NCI-H2227 treated with DMSO at 0.1 percent for 48 hours (cell line): ENCODE measurements at places on chromosomes 3 and 15.

- DNase-seq, result no peak
Observed at GRCh38 chr3:28905798-28906197, 375.1 kb upstream of the RBMS3 start.

DNA sequence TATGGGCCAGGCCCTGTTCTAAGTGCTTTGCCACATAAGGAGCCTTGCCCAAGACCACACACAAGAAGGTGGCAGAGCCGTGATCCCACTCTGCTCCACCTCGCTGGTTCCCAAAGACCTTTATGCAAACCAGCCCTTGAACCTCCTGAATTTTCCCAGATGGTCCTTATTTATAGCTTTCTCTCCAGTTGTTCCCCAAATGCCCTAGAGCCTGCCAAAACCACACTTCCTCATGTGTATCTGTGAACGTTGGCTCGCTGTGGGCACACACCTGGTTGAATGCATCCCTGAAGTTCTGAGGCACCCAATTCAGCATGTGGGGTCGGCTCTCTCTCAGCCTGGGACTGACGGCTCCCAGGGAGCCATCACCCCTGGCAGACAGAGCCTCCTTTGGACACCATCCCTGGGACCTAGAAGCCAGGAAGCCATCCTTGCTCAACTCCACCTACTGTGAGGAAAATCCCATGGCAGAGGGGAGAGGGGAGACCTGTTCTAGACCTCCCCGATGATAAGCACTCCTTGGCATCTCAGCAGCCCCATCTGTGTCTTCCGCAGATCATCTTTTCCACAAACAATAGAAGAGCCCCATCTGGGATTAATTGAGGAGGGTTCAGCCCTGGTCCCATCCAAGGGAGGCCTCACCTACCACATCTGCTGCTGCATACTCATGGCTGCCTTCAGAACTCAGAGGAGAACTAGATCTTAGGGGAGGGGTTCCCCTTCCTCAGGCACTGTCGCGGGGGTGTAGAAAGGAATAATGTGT, 42.3 kb upstream of the LIMD1 start:
- DNase-seq, result no peak

DNA sequence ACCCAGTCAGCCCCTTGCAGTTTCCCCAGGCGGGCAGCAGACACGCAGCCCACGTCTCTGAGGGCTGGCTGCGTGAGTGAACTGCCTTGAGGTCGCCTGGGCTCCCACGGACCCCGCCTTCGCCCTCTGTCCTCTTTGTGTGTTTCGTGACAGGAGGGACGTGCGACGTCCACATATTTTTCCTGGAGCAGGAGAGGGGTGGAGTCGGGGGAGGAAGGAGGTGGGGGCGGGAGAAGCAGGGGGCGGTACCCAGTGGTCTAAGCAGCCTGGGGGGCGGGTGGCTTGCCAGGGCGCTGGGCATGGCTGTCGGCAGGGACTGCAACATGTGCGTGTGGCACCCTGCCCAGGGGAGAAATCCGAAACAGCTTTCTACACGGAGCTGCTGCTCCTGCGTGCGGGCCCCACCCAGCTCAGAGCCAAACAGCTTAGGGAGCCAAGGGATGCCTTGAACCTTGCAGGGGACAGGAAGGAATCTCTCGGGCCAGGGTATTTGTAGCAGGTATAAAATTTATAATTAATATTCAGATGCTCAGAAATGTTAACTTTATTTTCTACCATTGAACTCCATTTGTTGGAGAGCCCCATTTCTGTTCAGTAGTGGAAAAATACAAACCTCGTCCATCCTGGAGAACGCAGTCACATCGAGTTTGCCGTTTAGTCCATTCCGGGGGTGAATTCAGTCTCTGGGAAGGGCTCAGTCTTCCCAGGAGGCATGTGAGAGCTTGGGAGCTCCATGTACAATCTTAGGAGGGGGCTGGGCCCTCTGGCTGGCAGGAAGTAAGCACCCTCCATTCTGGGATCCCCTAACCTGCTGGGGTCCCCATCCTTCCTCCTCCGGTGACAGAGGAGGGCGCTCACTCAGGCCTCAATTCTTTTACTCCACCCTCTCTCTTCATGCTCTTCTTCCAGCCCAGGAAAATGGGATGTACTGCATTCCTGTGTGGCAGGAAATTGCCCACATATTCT, 79.1 kb upstream of the MEF2A start:
- DNase-seq, result peak; percentile 4

DNA sequence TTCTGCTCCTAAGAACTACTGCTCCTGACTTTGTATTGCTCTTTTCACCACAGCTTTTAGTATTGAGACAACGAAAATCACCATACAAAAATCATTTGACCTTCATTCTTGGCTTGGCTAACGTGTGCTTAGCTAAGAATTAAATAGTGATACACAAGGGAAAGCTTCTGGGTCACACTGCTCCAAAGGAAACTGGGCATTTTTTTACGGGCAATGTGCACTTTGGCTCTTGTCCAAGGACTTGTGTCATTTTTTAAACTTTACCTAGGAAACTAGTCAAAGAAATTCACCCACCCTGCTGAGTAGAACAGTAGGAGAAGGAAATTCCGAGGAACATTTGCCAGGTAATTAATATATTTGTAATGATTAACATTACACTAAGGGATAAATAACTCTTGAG, 19.8 kb downstream of the WDR72 start:
- DNase-seq, result no peak
